RPMI7951 (cell line): ENCODE measurements at places on chromosomes 1 and 21.

DNA sequence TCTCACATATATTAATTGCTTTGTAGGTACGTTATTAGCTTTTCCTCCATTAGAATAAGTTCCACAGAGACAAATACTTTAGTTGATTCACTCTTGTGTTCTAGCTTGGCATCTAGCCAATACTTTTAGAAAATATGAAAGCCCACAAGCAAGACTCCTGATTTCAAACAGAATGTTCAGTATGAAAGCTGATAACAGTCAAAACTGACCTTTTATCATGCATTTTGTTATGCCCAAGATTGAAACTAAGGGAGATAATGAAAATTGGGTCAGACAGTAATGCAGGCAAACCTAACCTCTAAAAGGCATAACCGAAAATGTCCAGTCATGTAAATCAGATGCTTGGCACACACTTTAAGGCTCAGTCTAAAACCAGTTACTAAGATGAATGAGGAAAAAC is 61.7 kb downstream of the ERICH3 start:
- DNase-seq = no peak

DNA sequence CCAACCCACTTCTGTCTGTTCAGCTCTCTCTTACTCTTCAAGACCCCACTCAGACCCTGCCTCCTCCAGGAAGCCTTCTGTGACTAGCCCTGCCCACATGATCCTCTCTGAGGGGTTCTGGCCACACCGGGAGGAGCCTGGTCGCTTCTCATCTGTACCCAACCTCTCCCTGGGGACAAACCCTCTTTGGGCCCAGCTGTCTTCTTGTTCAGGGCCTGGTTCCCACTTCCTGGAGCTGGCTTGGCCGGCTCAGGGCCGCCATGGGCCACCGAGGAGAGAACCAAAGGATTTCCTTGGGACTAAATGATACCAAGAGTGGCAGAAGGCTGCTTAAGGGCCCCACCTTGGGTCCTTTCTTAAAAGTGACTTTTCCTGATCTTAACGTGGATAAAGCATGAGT is 124.7 kb upstream of the ZBTB40 start:
- no peak for DNase-seq

GRCh38 chr21:46295996-46296752 is 10.0 kb downstream of the YBEY start:
- DNase-seq = peak; percentile 79

DNA sequence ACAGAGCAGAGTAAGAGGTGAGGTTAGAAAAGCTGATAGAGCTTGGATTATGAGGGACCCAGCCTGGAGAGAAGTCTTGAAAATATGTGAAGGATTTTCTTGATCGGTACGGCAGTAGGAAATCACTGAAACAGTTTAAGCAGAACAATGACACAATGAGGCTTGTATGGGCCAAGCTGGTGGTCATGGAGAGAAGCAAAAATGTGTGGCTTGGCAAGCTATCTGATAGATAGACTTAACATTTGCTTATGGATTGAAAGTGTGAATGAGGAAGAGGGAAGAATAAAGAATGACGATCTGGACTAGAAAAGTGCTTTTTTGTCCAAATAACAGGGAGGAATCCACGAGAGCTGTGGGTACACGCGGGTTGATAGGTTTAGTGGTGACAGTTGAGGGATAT is 15.4 kb upstream of the XPR1 start:
- DNase-seq = no peak

GRCh38 chr1:195971589-195971988 is 636.7 kb downstream of the KCNT2 start:
- DNase-seq = no peak

- DNase-seq = no peak
Measured at GRCh38 chr1:212149566-212149965, 114.0 kb downstream of the DTL start.
